GM12891 (cell line): ENCODE measurements at places on chromosomes 2 and 18.

DNA sequence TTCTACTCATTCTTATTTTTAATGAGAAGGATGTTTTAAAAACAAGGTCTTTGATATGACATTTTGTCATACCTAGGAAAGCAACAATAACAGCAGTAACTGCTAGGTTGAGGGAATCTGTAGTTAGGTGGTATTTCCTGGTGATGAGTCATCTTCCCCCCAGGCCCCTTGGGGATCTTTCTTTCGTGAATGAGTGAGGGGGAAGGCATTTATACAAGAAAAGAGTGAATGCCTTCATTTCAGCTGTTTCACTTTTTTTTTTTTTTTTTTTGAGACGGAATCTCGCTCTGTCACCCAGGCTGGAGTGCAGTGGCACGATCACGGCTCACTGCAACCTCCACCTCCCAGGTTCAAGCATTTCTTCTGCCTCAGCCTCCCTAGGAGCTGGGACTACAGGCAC lies 108.6 kb downstream of the MAP4K4 start:
- no peak for DNase-seq

GRCh38 chr2:224927646-224928173 lies 114.6 kb downstream of the DOCK10 start:
- DNase-seq: no peak

DNA sequence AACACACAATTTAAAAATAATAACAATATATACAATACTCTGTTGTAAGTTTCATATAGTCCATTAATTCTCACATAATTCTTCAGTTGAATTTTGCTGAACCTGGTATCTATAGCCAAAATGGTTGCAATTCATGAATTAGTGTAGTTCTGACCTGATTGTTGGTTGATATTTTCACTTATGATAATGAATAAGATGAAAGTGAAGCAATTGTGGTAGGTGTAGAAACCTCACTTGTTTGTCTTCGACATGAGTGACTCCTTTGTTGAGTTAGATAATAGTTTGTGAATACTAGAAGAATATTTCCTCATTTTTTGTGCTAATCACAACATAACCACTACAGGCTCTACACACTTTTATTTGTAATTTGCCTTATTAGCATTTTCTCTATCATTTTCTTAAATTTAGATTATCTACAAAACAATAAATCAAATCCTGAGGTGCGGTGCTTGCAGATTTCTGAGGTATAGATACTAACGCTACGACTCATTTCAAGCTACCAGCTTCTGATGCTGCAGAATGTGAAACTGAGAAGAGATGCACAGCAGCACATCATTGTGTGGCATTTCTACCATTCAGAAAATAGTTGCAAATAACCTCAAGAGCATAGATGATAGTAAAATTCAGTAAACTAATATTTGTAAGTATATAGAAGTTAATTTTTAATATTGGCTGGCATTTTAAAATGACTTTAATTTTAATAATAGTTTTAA lies 117.9 kb downstream of the KCNH7 start:
- no peak for DNase-seq

DNA sequence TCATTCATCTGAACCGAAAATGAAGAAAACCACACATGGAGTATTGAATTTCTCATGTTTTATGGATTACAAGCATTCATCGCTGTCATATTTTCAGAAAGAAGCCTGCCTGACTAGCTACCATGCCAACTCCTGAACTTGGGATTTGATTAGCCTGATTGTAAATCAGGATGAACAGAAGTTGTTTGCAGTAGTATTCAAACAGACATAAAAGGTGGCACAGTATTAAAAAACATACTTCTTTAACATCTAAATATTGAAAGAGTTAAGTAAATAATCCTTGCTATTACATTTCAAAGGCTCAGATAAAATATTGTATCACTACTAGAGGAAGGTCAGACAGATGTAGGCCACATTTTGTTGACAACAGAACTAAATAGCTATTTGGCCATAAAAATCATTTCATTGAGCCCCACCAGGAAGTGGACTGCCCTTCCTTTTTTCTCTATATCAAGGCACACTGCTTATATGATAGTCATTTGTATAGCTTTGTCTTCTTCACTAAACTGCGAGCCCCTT lies 21.6 kb downstream of the SLC38A11 start:
- no peak for DNase-seq

- DNase-seq: no peak
Observed at GRCh38 chr18:59232309-59233016, 12.5 kb downstream of the GRP start.

- no peak for DNase-seq
Observed at GRCh38 chr2:53944542-53944941, 26.3 kb downstream of the PSME4 start.

DNA sequence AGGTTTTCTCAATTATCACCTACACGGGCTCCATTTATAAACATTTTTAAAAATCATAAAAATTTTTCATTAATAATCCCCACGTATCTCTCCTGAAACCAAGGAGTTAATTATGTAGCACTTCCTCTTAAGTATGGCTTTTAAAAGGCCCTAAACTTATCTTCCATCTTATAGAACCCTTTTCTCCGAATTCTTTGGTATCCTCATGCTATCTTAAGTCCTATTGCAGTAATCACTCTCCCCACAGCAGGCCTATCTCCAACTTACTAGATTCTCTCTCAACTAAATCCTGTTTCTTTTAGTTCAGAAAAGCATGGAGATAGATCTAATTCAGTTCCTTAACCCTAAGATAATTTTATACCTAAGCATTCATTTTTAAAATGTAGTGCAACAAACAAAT lies 26.2 kb downstream of the RPRD1A start:
- DNase-seq: no peak

- no peak for DNase-seq
Observed at GRCh38 chr2:167943897-167944296, 303.5 kb downstream of the STK39 start.

GRCh38 chr2:120684289-120685065 lies 51.2 kb upstream of the GLI2 start:
- no peak for DNase-seq

DNA sequence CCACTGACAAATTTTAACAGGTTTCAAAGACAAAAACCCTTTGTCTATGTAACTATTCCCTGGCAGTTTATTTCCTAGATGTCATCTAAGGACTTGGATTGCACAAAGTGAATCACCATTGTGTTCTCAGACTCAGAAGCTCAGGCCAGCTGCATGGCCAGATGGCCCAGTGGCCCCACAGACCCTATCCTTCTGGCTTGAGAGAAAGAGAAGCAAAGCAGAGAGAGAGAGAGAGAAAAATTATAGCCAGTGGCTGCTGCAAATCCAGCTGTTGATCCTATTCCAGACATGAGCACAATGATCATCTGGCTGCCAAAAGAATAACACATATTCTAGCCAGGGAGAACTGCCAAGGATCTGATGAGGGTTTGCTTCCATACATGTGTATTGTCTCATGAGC lies 25.8 kb downstream of the CTLA4 start:
- DNase-seq: no peak

- DNase-seq: no peak
Observed at GRCh38 chr2:406876-407275, 119.0 kb upstream of the ALKAL2 start.

- DNase-seq: no peak
Observed at GRCh38 chr2:235406430-235406829, 87.4 kb upstream of the AGAP1 start.

DNA sequence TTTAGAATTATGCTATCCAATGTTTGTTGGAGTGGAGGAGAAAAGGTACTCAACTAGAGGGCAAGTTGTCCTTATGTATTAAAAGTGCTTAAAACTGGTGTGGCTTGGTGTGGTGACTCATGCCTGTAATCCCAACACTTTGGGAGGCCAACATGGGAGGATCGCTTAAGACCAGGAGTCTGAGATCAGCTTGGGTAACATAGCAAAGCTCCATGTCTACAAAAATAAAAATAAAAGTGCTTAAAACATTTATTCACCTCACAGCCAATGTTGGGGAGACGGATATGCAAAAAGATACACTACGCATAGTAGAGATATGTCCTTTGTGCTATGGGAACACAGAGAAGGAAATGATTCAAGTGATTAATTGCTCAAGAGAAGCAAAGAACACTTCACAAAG lies 19.3 kb upstream of the TNFAIP6 start:
- no peak for DNase-seq

GRCh38 chr2:134623796-134624195 lies 95.0 kb downstream of the TMEM163 start:
- no peak for DNase-seq

DNA sequence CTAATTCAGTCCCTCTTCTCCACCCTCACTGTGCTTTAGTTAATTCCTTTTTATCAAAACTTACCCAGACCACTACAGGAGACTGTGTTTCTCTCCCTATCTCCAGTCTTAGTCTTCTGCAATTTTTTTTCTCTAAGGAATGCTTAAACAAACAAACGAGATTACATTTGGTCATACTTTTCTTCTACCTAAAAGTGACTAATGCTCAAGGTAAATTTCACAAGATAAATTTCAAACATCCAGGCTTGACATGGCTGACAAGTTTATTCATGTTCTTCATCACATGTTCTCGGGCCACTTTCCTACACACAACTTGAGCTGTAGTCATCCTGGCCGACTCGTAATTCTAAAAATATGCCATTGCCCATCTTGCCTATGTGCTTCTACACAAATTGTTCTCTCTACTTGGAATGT lies 23.2 kb upstream of the ACSL3 start:
- no peak for DNase-seq

- DNase-seq: no peak
Observed at GRCh38 chr2:1848599-1848995, 104.3 kb upstream of the PXDN start.

- DNase-seq: no peak
Observed at GRCh38 chr2:133333181-133333580, 235.1 kb downstream of the NCKAP5 start.

DNA sequence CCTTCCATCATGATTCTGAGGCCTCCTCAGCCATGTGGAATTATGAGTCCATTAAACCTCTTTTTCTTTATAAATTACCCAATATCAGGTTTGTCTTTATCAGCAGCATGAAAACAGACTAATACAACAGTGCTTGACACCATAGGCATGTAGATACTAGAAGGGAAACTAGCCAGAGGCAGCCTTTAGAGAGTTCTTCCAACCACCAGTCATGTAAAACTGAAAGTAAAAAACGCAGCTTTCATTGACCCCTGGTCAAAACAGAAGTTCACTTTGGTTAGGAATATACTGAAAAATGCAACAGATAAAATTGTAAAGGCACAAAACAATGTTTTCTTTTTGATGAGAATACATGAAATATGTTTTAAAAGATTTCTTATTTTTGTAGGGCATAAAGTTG lies 122.8 kb upstream of the L3MBTL4 start:
- DNase-seq: no peak

DNA sequence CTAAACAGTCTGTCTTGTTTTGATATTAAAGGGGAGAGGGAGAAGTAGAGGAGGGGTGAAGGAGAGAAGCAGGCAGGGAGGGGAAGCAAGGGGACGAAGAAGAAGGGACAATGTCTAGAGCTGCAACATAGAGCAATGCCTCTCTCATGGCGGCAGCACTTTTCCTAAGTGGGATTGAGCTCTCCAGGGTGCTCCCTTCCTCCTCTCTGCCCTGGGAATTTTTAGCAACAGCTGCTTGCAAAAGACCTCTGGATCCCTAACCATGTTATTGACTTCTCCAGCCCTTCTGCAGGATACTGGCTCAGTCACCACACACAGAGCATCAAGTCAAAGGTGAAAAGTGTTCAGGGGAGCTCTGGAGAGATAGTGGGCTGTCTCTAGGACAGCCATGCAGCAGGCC lies 734.9 kb downstream of the EPHA4 start:
- no peak for DNase-seq

DNA sequence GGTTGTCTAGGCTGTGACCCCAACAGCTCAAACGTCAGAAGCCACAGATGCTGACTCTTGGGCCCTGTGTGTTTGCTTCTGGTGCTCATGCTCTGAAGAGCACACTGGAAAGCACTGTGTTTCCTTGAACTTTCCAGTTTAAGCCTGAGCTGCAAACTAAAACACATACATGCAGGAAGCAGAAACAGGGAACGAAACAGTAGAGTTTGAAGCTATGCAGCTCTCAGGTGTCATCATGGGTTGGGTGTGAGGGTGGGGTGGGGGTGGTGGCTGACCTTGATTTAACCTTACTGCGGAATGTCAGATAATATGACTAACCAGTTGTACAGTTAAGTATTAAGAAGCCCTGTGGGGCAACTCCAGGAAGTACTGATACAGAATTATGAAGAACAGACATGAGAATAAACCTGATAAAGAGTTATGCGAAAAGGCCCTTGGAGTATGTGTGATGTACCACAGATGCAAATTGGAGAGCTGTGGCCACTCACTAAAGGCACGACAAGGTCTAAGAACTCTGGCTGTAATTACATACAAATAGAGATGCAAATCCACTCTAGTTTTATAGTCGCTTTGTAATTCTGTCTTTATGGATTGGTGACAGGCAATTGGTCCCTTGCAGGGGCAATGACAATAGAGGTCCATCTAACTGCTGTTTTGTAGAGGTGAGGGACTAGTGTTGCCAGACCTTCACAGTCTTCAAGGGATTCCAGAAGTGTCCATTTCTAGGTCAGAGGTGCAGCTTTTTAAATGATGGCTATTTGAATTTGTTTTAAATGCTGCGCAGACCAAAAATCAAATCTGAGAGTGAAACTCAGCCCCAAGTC lies 273.1 kb downstream of the NAPG start:
- DNase-seq: no peak

DNA sequence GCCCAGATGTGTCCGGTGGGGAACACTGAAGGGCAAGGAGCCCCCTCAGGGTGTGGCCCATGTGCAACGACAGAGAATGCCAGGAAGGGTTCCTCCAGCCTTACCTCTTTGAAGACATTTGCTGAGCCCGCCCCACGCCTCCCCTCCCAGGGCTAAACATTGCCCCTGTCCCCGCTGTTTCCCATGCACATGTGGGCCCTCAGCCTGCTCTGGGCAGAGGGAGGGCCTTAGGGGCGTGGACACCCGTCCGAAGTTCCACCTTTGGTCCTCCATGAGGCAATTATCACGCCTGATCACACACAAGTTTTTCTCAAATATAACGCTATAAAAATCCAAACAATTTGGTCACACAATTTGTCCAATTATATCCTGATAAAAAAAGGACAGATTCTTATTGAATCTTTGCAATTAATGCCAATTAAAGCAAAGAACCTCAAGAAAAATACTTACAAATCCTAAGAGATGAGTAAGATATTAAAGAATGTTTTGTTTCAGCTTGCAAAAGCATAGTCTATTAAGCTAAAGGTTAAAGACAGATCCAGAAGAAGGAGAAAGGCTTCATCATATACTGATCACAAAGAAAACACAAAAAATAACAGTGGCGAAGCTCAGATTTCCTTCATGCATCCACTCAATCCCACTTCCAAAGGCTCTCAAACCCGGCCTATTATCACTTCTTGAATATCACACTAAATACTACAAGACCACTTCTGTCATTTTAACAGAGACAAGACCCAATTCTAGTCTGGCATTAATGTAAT lies 55.2 kb upstream of the LDLRAD4 start:
- no peak for DNase-seq
